ENCODE measurements at places on chromosomes 6 and 20. TPM values are rescaled to one million over a fixed set of nuclear protein-coding genes. Genes with fewer than 3 reads are reported as not detected.

The GPR63 gene
- 18.5 TPM for total RNA-seq

The HMGN3 gene
- 106 TPM for total RNA-seq

The FLRT3 gene
- total RNA-seq = 98.6 TPM

The FUT9 gene
- 2.7 TPM for total RNA-seq

The ENPP4 gene
- total RNA-seq = 4.8 TPM

The TTI1 gene
- total RNA-seq = 33.7 TPM

The FOXS1 gene
- 2.5 TPM for total RNA-seq

The HLA-DPA1 gene
- total RNA-seq = 2.0 TPM

DNA sequence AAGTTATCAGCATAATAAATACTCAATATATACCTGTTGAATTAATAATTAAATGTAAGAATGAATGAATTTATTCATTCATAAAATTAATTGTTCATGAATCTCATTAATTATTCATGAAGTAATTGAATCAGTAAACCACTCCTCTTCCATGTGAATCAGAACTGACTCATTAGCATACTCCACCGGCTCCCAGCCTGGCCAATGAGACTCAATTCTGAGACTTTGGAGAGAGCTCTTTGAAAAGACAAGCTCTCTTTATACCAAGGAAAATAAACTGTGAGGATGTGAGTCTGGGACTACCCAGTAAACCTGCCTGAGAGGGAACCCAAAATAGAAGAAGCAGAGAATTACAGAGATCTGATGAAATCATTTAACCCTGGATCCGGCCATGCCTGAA is 8.4 kb upstream of the SLC2A10 start:
- no peak for DNase-seq

DNA sequence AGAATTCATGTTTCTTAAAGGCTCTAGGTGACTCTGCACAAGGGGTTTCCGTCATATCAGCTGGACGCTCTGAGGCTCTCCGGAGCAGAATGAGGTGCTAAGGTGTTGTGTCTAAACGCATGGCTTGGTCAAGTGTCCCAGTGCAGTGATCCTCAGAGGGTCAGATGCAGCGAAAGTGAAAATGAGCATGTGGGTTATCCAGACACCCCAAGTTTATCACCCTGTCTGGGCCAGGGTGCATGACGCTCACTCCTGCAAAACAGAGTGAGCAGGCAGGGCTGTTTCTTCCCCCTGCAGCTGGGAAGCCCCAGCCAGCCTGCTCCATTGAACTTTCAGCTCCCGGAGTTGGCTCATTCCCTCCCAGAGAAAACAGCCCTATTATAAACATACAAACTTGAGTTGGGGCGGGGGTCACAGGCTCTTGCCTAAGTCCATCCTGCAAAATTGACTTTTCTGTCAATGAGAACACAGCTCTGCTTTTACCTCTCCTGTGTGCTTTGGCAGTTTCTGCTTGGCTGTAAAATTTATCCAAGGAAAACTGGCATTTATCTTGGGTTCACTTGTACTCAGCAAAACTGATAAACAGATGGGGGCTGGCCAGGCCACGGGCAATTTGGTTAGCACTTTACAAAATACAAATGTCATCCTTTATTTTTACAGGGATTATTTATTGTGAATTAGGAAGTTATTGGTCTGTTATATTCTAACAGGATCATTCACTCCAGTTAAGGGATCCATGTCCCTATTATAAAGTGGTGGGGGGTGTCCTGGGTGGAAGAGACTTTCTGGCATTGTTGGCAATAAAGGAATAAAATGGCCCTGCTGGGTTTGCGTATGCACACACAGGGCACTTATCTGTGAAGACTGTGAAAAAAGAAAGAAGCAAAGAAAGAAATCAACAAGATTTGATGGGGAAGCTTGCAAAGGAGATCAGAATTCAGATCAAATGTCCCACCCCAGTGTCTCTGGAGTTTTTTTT is 154.9 kb downstream of the FOXA2 start:
- DNase-seq = no peak

DNA sequence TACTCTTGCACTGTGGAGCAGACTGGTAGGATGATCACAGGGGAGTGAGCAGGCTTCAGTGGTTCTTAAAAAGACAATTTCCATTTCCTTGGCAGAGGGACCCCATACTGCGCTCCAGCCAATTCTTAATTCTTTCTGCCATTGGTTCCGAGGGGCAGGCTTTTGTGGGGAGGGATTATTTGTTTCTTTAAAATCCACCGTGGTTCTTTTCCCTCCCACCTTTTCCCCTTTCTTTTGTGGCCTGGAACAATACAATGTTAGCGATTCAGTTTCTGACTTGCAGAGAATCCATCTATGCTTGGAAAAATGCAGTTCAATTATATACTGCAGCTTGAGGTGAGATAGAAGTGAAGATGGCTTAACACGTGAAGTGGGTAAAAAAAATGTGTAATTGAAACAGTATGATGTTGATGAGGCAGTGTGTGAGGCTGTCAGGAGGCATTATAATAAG is 379.0 kb upstream of the FLRT3 start:
- no peak for DNase-seq

GRCh38 chr6:816510-817084 is 123.7 kb upstream of the EXOC2 start:
- no peak for DNase-seq

DNA sequence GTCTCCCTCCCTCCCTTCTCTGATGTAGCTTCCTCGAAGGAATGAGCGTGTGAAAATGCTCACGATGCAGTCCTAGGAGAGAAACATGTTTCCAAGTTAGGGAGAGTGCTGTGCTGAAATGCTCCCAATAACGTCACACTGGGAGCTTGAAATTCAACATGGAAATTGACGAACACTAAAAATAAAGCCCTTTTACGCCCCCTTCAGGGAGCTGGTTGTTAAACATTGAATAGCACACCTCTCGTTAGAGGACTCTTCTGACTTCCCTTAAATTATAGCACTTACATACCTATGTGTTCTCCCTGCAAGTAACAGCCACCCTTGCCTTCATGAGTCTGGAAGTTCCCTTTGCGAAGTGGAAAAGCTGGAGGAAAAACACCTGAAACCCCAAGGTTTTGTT is 88.6 kb downstream of the BFSP1 start:
- no peak for DNase-seq

DNA sequence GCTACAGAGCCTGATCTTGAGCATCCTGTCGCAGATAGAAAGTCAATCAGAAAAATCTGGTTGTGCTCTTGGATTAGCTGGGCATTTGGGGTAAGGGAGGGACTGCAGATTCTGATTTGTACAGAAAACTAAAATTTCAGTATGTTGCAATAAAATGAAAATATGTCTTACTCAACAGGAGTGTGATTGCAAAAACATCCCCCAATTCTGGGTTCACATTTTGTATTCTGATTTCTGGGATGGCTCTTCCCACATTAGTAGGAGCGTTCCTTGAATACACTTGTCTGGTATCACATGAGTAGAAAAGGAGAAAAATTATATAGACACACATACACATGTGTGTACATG is 40.5 kb downstream of the PANK2 start:
- no peak for DNase-seq

GRCh38 chr6:164345806-164346496 is 931.4 kb downstream of the QKI start:
- DNase-seq = no peak

GRCh38 chr6:119243037-119243436 is 106.5 kb downstream of the MAN1A1 start:
- no peak for DNase-seq

GRCh38 chr6:20034408-20034769 is 177.9 kb downstream of the MBOAT1 start:
- DNase-seq = no peak

GRCh38 chr6:36306375-36306774 is 30.3 kb downstream of the BNIP5 start:
- no peak for DNase-seq

- DNase-seq = no peak
These were observed 178.3 kb upstream of the RALGAPA2 start for GRCh38 chr20:20890751-20891150.

- no peak for DNase-seq
These were observed 89.1 kb downstream of the FUT9 start for GRCh38 chr6:96104910-96105309.

DNA sequence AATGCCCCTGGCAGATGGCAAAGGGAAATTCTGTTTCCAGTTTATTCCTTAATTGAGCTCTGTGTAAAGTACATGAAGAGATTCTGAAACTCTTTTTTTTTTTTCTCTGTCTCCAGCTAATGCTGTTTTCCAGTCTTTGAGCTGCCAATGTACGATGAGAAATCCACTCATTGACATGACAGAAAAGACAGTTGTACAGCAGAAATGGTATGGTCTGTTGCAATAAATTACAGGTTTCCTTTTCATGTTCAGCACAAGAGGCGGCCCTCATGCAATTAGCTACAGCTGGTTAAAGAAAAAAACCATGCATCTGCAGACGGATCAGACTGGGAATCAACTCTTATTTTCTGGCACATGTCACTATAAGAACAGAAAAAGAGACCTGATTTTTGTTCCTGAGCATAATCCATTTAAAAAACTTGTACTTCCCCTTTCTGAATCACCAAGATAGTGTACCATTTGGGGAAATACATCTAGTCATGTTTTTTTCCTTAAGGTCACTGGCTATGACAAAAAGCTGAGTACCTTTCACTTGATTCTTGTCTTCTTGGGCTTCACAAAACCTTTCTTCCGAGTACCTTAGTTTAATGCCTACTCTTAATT is 289.8 kb upstream of the PREP start:
- DNase-seq = no peak

- no peak for DNase-seq
These were observed 5.7 kb downstream of the CABLES2 start for GRCh38 chr20:62401331-62401779.

DNA sequence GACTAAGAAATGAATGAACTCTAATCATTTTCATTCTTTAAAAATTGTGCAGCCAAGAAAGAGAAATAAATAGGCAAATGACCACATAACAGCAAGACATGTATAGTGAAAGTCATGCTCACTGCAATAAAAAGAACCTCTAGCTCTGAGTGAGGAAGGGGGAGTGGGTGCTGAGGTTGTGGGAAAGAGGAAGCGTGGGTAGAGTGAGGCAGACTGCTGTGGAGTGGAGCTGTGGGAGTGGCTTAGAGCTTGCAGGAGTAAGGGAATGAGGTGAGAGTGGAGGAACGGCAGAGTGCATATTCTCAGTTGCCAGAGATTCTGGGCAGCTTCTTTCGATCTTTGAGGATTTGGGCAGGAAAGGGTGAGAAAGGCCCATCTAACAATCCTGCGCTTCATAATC is 10.4 kb downstream of the DEFB129 start:
- no peak for DNase-seq

DNA sequence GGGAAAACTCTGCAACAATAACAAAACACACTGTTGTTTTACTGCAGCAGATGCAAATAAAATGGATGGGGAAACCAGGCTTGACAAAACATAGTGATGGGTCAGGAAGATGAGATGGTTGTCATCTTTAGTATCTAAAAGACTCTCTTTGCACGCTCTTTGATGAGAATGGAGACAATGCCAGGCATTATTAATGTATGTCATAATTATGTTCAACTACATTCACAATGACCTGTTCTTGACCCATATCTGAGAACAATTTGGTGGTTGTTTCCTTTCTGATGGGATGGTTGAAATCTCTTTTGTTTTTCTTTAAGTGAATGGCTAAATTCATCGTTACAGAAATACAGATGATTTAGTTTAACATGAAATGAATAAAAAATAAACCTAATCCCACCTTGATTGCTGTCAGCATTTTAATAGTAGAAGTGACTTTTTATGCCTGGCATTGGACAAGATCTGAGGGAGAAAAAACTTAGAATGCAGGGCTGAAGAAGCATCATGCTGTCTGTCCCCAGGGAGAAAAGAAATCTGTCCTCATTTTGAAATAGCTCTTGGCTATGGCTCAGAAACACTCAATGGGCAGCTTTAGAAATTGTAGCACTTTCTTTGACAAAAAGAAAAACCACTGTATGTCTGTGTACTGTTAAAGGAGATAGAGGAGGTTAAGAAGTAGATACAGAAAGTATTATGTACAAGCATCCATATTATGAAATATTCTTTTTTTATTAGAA is 12.4 kb upstream of the GRIK2 start:
- no peak for DNase-seq

DNA sequence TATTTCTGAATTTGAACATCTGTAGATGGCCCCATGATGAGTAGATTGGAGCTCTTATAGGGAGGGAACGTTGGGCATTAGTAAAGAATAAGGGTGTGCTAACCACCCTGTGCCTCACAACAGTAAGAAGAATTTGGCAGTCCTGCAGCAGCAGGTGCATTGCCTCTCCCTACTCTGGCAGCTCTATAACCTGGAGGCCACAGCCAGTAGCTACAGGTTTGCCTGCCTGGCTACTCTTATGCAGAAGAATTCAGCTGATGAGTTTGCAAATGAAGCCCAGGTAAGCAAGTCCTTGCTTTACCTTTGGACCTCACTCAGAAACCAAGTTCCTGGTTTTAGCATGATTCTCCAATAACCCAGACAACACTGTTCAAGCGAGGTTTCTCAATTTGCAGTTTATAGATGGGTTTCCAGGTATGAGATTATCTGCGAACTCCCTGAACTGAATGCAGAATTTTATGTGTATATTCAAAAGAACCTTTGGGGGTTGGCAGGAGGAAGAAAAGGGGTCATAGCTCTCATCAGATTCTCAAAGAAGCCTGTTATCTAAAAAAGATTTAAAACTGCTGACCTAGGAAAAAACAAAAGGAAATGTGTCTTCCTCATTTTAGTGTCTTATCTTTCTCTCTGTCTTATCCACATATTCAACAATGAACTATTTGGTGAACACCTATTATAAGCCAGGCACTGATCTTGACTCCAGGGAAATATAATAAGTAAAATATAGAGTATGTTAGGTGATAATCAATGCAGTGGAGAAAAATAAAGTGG is 18.9 kb downstream of the TREML1 start:
- no peak for DNase-seq

DNA sequence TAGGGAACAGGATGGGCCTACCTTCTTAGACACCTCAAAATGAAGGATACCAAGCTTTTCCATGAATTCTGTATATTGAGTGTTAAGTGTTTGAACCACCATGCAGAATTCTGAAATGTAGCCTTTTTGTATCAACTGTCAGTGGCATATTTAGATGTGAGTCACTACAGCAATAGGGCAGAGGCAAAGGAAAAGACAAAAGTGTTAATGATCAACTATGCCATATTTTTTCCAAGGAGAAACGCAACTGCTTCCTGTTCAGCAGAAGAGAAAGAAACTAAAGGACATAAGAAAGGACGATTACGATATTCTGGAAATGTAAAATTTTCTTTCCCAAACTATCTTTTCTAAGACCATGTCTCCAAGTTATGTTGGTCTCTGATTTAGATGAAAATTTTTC is 104.6 kb upstream of the RSPO3 start:
- no peak for DNase-seq

GRCh38 chr6:129859524-129859923 is 1.6 kb downstream of the TMEM244 start:
- DNase-seq = no peak

All from mesothelial cell of epicardium (in vitro differentiated cells).